CD4-positive, alpha-beta T cell treated with Interleukin-15 for 1 hour (primary cell): ENCODE measurements at places on chromosomes 4 and X.

DNA sequence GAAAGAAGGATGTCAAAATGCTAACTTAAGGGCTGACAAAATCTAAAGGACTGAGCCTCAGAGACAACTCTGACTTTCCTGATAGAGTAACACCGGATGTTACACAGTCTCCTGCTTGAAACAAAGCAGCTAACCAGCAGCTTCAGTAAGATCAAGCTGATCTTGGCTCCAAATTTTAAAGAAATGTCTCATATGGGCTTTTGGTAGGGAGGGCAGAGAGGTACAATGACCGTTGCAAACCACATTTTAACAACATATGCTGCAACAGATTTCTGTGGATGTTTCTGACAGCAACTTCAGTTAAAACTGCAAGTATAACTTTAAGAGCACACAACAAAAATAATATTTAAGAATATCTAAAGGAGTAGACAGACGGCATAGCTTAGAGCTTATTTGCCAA is 9.1 kb downstream of the RPGR start:
- no peak for DNase-seq

DNA sequence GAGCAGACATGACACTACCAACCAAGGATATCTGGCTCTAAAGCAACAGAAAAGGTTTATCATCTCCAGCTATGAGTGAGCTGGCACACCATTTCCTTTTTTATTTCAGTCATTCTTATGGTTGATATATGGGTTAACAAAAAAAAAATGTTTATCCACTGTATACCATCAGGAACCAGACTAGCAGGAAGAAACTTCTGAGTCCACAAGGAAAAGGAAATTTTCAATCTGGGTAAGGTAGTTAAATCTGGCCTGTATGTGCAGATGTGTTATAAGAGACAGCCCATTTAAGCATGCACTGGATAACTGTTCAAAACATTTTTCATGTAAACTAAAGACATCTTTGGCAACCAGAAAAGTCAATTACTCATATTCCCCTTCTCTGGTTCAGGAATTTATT is 35.0 kb downstream of the AMMECR1 start:
- no peak for DNase-seq

- no peak for DNase-seq
Observed at GRCh38 chr4:73275318-73275654, 16.7 kb upstream of the ANKRD17 start.

- DNase-seq, result no peak
Observed at GRCh38 chr4:4633431-4633830, 91.6 kb upstream of the STX18 start.

GRCh38 chrX:22541926-22542325 is 269.2 kb downstream of the CBLL2 start:
- DNase-seq, result no peak

DNA sequence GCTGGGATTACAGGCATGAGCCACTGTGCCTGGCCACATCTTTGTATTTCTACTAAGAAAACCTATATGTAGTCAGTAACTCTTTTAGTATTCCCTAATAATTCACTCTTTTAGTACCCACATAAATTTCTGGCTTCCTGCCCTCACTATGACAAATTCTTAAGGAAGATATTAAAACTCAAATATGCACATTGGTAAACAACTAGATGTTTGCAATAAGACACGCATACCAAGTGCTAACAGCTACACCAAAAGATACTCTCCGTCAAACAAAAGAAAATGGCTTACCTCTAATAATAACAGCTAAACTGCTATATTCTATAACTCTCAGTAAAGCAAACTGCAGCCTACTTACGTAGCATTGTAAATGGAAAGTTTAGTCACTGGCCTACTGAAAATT is 6.3 kb downstream of the UBA6 start:
- DNase-seq, result no peak

DNA sequence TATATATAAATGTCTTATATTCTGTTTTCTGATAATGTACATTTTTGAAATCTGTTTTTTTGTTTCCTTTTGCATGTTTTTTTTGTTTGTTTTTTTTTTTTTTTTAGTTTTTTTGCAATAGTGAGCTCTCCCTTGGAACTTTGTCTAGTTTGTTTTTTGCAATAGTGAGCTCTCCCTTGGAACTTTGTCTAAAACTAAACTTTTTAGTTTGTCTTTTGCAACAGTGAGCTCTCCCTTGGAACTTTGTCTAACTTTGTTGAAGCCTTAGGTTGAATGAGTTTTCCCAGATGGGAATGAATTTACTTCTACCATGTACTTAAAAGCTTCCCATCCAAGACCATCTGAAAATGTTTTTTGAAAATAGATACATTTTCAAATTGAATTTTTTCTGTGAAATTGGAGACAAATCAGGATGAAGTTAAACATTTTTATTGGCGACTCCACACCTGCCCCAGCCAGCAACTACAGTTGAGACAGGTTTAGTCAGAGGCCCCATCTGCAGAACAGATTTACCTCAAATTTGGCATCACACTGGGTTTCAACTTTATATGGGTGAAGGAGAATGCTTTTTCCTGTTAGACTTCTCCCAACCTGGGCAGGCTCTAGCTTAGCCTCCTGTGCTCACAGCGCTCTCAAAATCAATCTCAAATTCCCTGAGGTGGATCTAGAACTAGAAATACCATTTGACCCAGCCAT is 16.0 kb downstream of the SLC9B2 start:
- no peak for DNase-seq

DNA sequence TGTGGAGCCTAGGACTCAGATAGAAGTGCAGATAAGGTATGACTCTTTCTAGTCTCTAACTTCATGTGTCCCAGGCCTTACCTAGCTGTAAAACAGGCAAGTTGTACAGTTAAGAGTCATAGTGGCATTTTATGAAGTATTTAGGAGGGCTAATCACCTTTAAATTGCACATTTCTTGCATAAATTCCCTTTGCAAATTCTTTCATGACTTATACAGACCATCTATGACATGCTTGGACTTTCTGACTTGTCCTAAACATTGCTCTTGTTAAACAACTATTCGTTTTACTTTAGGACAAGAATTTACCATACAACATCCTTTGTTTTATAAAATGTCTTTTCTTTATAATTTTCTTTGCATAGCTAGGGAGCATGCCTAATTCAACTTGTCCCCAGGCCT is 7.8 kb upstream of the RRAGB start:
- no peak for DNase-seq

DNA sequence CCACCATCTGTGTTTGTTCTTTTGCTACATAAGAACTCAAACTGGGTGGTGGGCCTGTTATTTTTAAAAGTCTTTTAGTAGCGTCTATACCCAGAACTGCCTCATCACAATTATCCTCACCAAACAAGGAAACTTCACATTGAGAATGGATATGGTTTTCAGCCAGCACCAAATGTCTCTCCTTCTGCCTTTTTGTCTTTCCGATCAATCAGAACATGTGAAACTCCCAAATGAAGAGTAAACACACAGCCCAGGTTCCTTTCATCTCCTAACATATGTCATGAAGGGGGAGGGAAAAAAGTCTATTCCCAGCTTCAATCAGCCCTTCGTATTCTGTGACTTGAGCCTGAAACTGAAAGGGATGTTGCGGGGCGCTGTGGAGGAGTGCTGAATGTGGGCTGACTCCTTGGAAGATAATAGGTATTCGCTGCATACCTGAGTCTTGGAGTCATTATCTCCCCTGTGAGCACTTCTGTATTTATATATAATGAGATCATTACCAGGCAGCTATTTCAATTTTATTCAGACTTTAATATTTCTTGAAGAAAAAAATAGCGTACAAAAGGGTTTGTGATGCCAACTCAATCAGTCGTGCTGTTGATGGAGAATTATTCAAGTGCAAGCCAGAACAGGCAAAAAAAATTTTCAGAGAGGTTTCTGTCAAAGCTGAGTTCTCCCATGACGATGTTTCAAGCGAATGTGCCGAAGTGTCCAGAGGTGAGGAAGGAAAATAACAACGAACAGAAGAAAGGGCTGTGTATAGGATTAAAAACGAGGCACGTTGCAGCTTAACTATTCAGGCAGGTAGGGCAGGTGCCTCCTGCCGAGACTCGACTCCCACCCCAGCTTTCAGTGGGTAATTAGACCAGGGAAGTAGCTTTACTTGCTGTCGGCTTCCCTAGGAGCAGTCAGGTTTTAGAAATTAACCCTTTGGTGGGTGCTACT is 163.9 kb upstream of the NOCT start:
- no peak for DNase-seq

- no peak for DNase-seq
Observed at GRCh38 chrX:55088795-55089489, at the start of gene PAGE2. Gene PAGE2, plus strand, starts transcription at chrX:55089018. Its CDS starts 1,003 bp downstream, at chrX:55090021.

DNA sequence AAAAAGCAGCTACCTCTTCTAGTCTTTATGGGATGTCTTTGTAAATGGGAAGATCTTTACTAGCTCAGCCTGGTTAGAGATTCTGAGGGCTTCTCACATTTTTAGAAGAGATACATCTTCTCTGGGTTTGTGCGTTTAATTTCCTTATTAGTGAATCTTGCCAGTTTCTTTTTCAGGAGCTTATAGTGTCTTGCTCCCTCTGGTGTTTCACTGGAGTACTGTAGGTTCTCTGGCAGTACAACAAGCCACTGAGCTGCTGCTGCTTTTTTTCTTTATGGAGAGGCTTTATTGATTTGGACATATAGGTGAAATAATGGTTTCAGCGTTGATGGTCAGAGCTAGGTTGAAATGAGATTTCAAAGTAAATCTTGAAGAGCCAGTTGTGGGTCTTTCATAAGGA is 82.9 kb downstream of the LAS1L start:
- DNase-seq, result no peak

DNA sequence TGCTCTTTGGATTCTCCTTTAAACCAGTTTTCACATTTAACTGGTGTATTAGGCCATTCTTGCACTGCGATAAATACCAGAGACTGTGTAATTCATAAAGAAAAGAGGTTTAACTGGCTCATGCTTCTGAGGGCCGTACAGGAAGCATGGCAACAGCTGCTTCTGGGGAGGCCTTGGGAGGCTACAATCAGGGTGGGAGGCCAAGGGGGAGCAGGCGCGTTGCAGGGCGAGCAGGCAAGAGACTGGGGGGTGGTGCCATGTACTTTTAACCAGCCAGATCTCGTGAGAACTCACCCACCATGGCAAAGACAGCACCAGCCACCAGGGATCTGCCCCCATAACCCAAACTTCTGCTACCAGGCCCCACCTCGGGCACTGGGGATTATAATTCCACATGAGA is 38.1 kb downstream of the RNF212 start:
- DNase-seq, result no peak

- no peak for DNase-seq
Observed at GRCh38 chr4:20395160-20395773, 143.6 kb downstream of the SLIT2 start.

DNA sequence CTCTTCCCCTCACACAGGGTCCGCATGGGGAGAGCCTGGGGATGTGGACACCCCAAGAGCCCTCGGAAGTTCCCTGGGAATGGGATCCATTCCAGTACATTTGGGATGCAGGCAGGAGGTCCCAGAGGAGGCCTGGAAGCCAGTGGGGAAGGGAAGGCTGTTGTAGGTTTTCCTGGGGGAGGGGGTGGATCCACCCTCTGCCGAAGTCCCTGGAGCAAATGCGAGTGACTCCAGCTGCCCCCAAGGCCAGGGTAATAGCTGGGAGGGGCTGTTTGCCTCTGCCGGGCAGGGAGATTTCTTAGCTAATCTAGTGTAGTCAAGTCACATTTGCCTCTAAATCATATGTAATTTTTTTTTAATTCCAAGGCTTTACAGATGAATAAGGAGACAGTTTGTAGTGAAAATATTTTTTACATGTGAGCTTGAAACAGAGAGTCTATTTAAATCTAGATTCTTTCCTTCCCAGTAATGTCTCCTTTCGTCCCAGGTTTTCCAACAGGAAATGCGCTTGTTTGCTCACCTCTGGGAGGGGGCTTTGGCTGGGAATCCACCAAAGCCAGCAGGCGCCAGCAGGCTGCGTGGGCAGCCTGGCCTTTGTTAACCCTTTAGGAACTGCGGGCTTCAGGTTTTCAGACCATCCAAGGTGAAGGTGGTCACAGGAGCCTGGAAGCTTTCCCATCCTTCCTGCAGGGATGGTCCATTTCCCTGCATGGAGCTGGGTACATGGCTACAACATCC is 26.8 kb downstream of the SH3TC1 start:
- DNase-seq, result no peak

DNA sequence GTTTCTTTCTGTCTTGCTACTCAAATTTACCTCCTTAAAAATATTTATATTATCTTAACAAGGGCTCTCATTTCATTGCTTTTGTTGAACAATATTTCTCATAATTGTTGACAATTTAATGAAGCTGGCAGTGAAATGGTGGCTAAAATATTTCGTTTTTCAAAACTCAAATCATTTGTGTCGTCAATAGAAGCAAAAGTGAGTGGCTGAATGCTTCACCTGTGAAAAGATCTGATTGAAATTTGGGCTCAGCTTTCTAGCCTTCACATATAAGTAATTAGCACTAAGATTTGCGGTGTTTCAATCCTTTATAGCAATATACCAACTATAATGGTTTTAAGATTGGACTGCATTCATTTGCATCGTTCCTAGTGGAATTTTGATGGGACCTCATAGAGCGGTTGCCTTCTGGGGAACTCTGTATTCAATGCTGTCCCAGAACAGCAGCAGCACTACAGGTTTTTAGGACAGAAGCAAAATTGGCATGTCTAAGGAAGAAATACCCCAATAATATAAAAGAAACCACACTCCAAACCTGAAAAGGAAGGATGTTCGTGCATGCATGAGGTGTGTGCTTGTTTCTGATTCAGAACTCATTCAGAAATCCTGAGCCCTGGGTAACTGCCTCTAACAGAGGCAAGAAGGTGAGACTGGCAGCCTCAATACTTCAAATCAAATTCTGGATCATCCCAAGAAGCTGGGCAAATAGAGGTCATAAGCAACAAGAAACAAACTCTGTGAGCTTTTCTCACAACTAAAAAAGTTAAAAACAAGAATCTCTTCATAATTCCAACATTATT is 2.5 kb downstream of the CXCL1 start:
- no peak for DNase-seq

GRCh38 chr4:152106113-152106763 is 345.4 kb upstream of the GATB start:
- no peak for DNase-seq

DNA sequence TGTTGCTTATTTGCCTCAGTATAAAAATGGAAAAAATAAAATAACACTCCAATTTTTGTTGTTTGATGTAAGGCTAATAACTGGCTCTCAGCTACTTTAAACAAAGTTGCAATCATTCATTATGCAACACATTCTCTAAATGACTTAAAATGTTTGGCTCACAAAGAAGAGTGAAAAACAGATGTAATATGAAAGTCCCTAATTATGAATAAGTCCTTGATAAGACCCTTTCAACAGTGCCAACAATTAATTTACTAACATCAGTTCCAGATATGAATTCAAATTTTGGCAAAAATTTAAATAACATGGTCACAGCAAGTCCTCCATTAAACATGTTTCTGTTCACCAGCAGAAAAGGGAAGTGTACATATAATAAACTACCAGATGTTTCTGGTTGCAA is 69.8 kb downstream of the PAPSS1 start:
- no peak for DNase-seq

DNA sequence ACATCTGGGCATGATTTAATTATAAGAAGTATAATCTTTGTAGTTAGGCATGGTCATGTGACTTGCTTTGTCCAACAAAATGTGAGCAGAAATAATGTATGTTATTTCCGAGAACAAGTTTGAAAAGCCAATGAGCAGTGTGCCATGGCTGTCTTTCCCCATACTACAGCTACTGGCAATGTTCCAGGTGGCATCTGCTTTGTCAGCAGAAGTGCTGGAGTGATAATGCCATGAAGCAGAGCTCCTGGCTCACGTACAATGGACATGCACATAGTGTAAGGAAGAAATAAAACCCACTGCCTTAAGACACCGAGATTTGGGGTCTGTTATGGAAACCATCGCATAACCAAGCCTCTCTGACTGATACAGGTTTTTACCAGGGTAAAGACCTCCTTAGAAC is 212.6 kb upstream of the RASGEF1B start:
- no peak for DNase-seq

- no peak for DNase-seq
Observed at GRCh38 chr4:41394481-41394894, 137.8 kb downstream of the UCHL1 start.
